ENCODE measurements at places on chromosomes 3 and 15. TPM values are rescaled to one million over a fixed set of nuclear protein-coding genes. Genes with fewer than 3 reads are reported as not detected.

SLCO3A1 gene
- 6.3 TPM for total RNA-seq

C3orf52 gene
- total RNA-seq: 22.5 TPM

IL5RA gene
- not detected for total RNA-seq

OXTR gene
- 7.9 TPM for total RNA-seq

CFAP92 gene
- 8.8 TPM for total RNA-seq

ISG20 gene
- 1.1 TPM for total RNA-seq

DNA sequence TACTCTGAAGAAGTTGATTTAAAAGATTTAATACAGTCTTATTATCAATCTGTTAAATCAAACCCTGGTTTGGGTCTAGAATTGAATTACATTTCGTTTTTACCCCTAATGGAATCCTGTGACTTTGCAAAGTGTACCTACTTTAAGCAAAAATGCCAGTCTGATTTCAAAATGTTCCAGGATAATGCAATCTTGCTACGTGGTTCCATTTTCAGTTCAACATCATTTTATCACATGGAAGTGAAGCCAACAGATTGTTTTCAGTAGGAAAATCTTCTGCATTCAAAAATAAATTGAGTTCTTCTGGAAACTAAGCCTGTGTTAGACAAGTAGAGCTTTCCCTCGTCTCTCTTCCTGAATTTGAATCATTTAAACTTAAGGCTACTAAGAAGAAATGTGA is 356.4 kb downstream of the CHST2 start:
- no peaks in the 10 kb centered on the region for H3K27me3 ChIP-seq
- H3K4me3 ChIP-seq: no peak overlapping the region
- DNase-seq: no peak
- H3K4me1 ChIP-seq: no peaks in the 10 kb centered on the region
- no peaks in the 10 kb centered on the region for H3K36me3 ChIP-seq
- H3K27ac ChIP-seq: no peak overlapping the region

DNA sequence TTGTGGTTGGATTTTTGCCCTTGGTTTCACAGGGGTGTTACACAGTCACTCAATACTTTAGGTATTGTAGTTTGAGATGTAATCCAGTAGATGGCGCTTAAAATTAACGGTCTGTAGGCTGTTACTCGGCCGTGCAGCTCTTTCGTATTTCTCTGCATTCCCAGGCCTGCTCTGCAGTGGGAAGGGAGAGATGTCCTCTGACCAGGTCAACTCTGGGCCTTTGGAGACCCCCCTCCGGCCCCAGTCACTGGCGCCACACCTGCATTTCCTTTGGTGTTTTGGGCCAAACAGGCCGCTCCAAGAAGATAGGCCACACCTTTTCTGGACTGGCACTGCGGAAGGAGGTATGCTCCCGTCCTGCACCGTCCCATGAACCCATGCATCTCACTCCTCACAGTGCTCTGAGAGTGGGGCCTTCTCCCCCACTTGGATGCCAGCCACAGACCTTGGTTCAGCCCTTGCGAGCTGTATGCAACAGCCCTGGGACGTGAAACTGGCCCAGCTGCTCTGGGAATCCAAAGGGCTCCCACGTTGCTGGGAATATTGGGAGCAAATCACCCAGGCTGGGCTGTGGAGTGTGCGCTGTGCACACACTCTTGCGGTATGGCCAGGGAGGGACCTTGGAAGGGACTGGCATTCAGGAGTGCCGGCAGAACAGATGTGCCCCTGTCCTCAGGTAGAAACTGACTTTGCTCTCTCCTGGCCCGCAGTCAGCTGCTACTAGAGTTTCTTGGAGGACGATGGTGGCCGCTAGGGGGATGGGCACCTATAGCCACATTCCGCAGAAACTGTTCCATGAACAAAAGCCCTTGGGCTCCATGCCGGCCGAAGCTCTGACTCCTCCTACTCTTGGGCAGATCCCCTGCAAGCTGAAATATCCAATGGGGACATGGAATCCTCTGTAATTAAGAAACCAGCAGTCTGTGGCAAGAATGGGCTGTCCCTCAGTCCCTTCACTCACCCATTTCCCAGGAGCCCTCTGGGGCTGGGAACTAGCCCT is 410.5 kb upstream of the CADM2 start:
- H3K4me1 ChIP-seq: peaks cover 16% of the 10 kb centered on the region
- H3K27ac ChIP-seq: peak overlapping the region; percentile 5
- peaks cover 3% of the 10 kb centered on the region for H3K36me3 ChIP-seq
- DNase-seq: peak; percentile 8

DNA sequence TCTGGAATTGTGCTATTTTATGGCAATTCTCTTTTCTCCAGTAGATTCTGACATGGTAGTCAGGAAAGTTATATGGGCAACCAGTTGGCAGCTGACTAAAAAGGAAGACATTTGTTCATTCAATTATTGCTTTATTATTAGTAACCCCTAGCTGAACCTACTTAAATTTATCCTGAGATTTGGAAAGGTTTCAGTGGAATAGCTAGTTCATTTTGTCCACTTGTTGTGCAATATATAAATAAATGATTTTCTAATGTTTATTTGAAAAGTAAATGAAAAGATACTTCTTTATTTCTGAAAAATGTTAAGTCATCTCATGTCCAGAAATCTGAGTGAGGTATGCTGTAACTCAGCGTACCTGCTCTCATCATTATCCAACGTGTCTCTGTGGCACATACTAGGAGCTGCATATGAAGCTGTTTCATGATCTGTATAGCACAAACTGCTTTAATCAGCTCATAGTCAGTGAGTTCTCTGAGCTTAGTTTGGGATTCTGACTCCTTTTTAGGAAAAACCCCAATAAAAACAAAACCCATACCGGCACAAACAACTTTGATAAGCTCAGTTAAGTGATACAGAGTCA is 35.9 kb downstream of the RARB start:
- no peaks in the 10 kb centered on the region for H3K36me3 ChIP-seq
- no peaks in the 10 kb centered on the region for H3K27me3 ChIP-seq
- H3K4me3 ChIP-seq: no peak overlapping the region
- no peak for DNase-seq

GRCh38 chr3:42195879-42196330 is 70.1 kb downstream of the CCK start:
- H3K4me3 ChIP-seq: no peak overlapping the region
- peak overlapping the region; percentile 83 for H3K27ac ChIP-seq
- peaks cover 36% of the 10 kb centered on the region for H3K4me1 ChIP-seq
- H3K27me3 ChIP-seq: no peaks in the 10 kb centered on the region
- DNase-seq: no peak

DNA sequence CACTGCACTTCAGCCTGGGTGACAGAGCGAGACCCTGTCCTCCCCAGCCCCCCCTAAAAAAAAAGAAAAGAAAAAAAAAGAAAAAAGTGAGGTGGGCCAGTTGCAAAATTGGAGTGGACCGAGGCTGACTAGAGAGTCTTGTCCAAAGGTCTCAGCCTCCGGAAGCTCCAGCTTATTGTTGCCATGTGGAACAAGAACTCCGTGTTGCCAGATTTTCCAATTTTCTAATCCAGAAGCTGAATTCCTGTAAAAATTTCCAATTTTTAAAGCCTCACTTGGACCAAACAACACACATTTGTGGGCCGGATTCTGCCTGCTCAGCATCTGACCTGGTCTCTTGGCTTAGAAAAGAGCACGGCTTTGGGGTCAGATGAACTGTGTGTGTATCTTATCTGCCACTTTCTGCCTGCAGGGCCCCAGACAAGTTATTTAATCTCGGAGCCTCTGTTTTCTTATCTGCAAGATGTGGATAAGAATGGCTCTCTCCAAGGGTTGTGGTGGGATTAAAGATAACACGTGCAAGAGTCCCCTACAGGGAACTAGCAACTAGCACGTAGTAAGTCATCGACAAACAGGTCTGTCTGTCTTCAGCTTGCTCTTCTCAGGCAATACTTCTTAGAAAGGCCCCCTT is 73.7 kb upstream of the TLE3 start:
- H3K36me3 ChIP-seq: no peaks in the 10 kb centered on the region
- H3K27ac ChIP-seq: no peak overlapping the region
- H3K4me3 ChIP-seq: no peak overlapping the region
- H3K4me1 ChIP-seq: peaks cover 12% of the 10 kb centered on the region
- H3K27me3 ChIP-seq: peaks cover 5% of the 10 kb centered on the region

DNA sequence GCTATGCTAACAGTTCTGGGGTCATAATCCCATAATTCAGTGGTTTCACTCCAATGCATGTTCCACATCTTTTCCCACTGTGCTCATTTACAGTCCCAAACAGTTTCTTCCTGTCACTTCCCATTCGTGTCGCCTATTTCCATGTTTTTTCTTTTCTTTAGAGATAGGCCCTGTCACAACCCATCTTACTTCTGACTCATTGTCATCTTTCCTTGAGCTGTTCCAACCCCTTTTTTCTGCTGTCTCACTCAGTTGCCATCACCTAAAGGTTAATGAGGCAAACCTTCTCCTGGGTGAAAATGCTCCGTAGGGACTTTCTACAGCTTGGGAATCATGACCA is 814.5 kb downstream of the VGLL3 start:
- peaks cover 25% of the 10 kb centered on the region for H3K4me1 ChIP-seq
- DNase-seq: no peak
- no peaks in the 10 kb centered on the region for H3K36me3 ChIP-seq
- H3K27me3 ChIP-seq: no peaks in the 10 kb centered on the region
- no peak overlapping the region for H3K27ac ChIP-seq

- H3K4me1 ChIP-seq: no peaks in the 10 kb centered on the region
- no peak for DNase-seq
- no peaks in the 10 kb centered on the region for H3K27me3 ChIP-seq
- no peak overlapping the region for H3K27ac ChIP-seq
- H3K36me3 ChIP-seq: peaks cover 3% of the 10 kb centered on the region
These were observed 987.9 kb downstream of the NTRK3 start for GRCh38 chr15:87268675-87269074.

DNA sequence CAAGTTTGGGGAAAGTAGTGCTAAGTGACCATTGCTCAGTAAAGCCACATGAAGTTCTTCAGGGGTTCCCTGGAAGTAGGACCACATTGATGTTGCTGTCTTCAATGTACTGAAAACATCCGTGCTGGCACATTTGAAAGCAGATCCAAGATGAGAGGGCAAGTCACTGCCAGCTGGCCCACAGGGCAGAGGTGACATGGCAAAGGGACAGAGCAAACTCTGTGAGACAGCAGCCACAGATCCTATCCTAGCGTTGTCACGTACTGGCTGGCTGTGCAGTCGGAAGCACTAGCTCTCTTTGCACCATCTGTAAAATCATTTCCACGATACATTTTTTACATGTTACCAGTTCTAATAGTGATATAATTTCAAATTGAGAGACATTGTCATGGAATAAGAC is 13.8 kb downstream of the MUC13 start:
- H3K4me1 ChIP-seq: no peaks in the 10 kb centered on the region
- no peak overlapping the region for H3K4me3 ChIP-seq
- DNase-seq: no peak
- H3K27me3 ChIP-seq: no peaks in the 10 kb centered on the region

GRCh38 chr3:188975600-188976314 is 196.0 kb upstream of the TPRG1 start:
- no peak for DNase-seq
- H3K27me3 ChIP-seq: no peaks in the 10 kb centered on the region
- peaks cover 5% of the 10 kb centered on the region for H3K4me1 ChIP-seq
- H3K27ac ChIP-seq: no peak overlapping the region

DNA sequence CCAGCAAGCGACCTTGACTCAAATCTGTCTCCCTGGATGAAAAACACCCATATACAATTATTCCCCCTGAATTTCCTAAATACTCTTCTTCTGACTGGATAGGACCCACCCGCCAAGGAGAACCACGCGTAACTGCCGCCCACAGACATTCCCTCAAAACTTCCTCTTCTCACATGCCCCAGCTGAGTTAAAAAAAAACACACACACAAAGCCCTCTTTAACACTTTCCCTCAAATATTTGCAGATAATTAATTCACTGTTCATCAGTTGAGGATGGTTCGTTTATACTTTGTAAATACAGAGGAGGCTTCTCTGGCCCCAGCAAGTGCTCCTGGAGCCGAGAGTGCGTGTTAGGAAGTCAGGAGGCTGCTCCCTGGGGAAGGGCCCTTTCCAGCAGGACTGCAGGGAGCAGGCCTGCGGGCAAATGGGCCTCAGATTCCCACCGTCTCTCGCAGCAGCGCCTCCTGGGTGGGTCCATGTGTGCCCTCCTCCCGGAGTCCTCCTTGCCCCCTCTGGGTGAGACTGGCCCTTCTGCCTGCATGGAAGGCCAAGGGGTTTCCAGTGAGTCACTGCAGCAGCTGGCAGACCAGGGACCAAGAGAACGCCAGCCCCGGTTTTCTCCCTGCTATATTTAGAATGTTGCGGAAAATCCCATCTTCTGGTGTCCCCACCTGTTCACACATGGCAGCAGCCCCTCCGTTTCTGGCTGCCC is 46.8 kb downstream of the MGLL start:
- peak overlapping the region; percentile 2 for H3K4me3 ChIP-seq
- H3K27me3 ChIP-seq: no peaks in the 10 kb centered on the region
- peaks cover 4% of the 10 kb centered on the region for H3K36me3 ChIP-seq
- peak; percentile 14 for DNase-seq
- H3K4me1 ChIP-seq: peaks cover 49% of the 10 kb centered on the region
- H3K27ac ChIP-seq: peak overlapping the region; percentile 86

DNA sequence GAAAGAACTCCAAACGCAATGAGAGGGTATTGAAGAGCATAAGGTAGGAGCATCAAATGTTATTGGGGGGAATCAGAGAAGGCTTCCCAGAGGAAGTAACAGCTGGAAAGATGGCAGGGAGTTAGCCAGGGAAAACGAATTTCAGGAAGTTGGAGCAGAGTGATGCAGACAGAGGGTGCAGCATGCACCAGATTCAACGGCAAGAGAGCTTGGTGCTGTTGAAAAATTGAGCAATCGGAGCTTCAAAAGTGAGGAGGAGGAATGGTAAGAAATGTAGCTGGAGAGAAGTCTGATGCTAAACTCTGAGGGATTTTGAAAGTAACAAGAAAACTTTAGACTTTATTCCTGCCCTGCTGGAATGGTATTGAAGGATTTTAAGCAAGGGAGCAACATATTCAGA is 541.0 kb upstream of the LMCD1 start:
- no peak for DNase-seq
- peaks cover 11% of the 10 kb centered on the region for H3K4me1 ChIP-seq
- no peaks in the 10 kb centered on the region for H3K36me3 ChIP-seq
- H3K27me3 ChIP-seq: no peaks in the 10 kb centered on the region
- no peak overlapping the region for H3K27ac ChIP-seq
- H3K4me3 ChIP-seq: no peak overlapping the region

GRCh38 chr3:126548556-126549466 is 9.9 kb downstream of the C3orf22 start:
- H3K4me3 ChIP-seq: no peak overlapping the region
- no peaks in the 10 kb centered on the region for H3K27me3 ChIP-seq
- DNase-seq: no peak
- no peaks in the 10 kb centered on the region for H3K36me3 ChIP-seq
- peaks cover 5% of the 10 kb centered on the region for H3K4me1 ChIP-seq
- no peak overlapping the region for H3K27ac ChIP-seq

DNA sequence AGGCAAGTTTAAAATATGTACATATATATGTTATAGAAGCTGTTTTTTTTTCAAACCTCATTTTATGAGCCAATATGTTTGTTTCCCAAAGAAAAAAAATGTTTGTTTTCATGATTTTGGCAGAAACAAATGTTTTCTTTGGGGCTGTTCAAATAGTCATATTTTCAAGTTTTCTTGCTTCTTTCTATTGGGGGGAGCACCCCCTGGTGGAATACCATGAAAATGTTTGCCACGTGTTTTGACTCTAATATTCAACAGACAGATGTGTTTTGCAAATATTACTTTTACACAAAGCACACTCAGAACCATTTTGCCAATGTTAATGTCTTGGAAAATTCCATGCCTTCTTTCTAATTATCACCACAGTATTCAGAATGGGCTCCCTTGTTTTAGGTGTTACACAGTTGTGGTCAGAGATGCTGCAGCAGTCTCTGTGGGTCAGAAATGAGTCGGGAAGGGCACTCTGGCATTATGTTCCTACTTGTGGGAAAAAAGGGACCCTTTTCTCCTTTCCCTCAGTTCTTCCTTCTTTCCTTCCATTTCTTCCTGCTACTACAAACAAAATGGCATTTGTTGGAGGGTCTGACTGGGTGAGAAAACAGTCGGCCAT is 817.0 kb downstream of the TUSC7 start:
- H3K36me3 ChIP-seq: no peaks in the 10 kb centered on the region
- no peaks in the 10 kb centered on the region for H3K27me3 ChIP-seq
- H3K27ac ChIP-seq: no peak overlapping the region
- peaks cover 4% of the 10 kb centered on the region for H3K4me1 ChIP-seq
- no peak overlapping the region for H3K4me3 ChIP-seq
- peak; percentile 15 for DNase-seq
